ENCODE measurements at places on chromosomes 11 and 22. TPM values are rescaled to one million over a fixed set of nuclear protein-coding genes. Genes with fewer than 3 reads are reported as not detected.

Gene APOL4
- total RNA-seq, result 0.53 TPM

Gene APOBEC3B
- 2.4 TPM for total RNA-seq

Gene C1QTNF4
- total RNA-seq, result 0.11 TPM

Gene OLFML1
- not detected for total RNA-seq

Gene DDIAS
- 10.8 TPM for total RNA-seq

Gene SLC22A12
- total RNA-seq, result not detected

Gene FIBIN
- not detected for total RNA-seq

Gene MYRF
- total RNA-seq, result 0.28 TPM
